ENCODE measurements at places on chromosomes 6 and 20.
A peak's percentile ranks its signal among the peaks of the same experiment; 100 is the strongest.

- DNase-seq, result no peak
Measured at GRCh38 chr6:31689249-31690110, 8.6 kb upstream of the LY6G5C start.

DNA sequence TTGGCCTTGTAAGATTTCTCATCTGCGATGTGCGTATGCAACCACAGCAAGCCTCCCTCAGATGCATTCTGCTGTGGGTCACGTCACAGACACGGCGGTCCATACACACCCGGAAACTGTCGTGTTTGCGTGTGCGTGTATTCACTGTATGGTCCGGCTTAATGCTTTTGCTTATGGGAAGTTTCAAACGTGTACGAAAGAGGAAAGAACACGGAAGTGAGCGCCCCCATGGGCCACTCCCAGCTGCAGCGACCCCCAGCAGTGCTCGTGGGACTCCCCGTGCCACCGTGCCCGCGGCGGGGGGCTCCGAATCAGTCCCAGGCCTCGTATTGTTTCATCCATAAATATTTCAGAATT lies 10.2 kb downstream of the DLL1 start:
- DNase-seq, result no peak

DNA sequence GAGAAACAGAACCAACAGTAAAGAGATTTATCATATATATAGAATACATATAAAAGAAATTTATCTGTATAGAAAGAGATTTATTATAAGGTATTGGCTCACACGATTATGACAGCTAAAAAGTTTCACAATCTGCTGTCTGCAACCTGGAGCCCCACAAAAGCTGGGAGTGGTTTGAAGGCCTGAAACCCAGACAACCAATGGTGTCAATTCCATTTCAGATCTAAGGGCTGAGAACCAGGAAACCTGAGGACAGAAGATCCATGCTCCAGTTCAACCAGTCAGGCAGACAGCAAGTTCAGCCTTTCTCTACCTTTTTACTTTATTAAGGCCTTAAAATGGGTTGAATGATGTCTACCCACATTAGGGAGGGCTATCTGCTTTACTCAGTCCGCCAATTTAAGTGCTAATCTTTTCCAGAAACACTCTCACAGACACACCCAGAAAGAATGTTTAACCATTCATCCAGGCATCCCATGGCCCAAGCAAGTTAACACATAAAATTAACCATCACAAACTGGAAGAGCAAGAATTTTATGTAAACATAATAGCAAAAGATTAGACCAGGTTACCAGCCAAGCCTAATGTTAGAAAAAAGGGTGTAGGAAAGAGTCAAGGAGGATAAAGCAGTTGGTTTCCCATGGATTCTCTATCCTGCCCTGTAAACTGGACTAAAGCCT lies 170.9 kb downstream of the FUT9 start:
- no peak for DNase-seq

DNA sequence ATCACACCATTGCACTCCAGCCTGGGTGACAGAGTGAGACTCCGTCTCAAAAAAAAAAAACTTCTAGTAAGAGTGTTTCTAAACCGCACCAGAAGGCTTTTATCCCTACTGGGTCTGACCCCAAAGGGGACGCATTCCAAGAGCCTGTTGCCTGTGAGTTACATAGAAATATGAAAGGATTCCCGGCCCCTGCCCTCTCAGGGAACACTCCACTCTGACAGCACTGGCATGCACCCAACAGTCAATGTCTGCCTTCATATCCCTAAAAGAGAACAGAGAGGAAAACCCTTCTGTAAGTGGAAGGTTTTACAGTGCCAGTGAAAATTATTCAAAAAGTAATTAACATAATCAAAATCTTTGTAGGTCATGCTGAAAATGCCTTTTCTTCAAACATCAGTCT lies 117.1 kb upstream of the PTPRT start:
- no peak for DNase-seq

DNA sequence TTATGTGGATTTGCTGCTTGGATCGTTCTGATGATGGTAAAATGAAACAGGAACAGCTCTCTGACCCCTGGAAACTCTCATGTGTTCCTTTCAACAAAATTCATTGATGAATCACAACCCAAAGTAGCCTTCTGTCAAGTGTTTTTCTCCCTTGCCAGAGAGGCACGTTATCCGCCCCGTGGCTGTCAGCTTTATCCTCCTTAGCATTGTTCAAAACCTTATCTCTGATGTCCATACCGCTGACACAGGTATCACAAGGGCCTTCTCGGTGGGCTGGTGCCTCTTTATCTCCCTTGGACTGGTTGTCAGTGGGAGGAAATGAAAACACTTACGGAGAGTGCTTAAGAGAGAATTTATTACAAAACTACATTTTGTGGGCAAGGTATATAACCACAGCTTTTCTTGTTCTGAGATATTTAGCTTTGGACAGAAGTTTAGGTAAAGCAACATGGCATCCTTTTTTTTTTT lies 84.9 kb downstream of the TIAM2 start:
- no peak for DNase-seq

DNA sequence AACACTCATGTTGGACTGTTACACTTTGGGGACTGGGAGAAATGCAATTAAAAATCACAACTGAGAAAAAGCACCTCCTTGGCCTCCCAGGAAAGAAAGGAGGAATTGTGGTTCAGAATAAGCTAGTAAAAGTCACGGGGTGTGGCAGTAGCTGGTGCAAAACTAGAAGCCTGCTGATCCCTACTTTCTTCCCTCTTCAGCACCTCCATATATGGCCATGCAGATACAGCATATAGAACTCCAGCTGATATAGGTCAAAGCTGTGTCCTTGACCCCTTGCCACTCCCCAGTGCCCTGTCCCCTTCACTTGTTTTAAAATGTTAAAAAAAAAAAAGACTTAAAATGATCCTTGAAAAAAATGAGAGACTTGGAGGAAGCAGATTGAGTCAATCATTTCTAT lies 5.5 kb upstream of the FLRT3 start:
- DNase-seq, result no peak

GRCh38 chr6:169640351-169640852 lies 61.4 kb downstream of the WDR27 start:
- DNase-seq, result no peak

DNA sequence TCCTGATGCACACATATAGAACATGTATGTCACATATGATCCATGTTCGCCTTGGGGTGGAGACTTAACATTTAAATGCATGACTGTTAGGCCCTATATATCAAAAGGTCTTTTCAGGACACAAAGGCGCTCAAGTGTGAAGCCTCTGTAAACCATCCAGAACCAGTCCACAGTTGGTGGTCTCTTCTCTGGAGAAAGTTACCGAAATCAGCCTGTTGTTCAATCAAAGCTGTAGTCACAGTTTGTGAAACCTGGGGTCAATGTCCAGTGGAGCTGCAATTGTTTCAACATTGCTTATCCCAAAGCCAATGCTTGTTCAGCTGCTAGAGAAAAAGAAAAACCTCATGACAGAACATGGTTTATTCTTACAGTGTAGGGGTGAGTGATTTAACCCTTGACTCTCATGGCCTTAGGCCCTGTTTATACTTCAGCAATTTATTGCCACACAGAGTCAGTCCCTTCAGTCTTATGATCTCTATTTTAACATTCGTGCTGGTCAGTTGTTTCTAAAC lies 193.6 kb upstream of the CST7 start:
- DNase-seq, result no peak

- no peak for DNase-seq
Measured at GRCh38 chr20:16407251-16408067, 165.8 kb downstream of the KIF16B start.

DNA sequence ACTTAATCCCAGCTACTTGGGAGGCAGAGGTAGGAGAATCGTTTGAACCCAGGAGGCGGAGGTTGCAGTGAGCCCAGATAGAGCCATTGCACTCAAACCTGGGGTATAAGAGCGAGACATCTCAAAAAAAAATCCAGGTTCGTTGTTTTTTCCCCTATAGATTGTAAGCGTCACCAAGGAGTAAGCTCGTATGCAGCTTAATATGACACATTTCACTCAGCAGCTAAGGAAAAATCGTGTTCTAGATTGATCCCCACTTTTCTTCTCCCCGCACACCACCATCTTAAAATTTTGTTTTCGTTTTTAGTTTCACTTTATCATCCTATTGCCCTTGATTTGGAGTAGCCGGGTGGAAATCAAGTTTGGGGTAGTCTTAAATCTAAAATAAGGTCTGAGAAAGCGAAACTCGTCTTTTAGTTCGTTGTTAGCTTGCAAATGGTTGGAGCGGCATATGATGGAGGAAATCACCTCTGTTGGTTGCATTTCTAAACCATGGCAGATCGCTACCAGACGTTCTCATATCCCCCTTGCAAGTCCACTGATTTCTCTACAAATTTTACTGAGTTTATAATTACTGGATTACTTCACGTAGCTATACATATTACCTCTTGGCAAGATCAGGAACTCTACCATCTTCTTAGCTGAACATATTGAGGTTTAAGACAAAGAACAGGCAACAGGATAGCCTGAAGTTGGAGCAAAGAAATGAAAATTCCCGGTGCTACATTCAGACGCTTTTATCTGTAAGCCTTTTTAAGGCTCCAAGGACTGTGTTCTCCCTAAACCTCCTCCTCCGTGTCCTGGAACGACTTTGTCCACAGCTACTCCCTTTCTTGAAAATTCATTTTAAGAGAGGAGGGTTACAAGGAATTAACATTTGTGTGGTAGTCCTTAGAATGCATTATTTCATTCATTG lies 91.1 kb upstream of the BTN3A2 start:
- DNase-seq, result no peak

DNA sequence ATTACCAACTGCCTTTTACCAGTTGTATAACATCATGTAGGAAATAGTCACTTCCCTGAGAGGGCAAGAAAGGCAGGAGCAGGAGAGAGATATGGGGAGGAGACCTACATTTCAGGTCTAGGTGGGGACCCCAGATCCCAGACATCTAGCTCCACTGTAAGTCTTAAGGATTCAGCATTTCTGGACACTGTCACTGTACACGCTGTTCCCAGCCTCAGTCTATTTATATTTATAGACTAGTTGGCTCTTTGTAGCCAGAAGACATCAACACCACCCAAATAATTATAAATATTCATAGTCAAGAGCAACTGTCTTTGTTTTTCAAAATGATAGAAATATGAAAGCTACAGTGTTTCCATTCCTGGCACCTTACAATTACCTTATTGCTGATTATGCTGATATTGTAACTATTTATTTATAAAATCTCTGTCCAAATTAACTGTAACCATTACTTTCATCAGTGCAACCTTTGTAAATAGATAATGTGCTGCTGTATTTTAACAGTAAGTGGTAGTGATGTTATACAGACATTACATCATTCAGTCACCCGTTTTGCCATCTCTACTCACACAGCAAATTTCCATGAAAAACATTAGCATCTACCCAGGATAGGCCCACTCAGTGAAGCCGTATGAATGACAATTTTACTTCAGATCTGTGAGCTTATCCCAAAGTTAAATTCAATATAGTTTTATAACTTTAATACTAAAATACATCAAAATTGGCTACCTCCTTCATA lies 162.8 kb downstream of the PTPRK start:
- no peak for DNase-seq

- no peak for DNase-seq
Measured at GRCh38 chr20:50915424-50915823, 15.8 kb downstream of the ADNP start.

DNA sequence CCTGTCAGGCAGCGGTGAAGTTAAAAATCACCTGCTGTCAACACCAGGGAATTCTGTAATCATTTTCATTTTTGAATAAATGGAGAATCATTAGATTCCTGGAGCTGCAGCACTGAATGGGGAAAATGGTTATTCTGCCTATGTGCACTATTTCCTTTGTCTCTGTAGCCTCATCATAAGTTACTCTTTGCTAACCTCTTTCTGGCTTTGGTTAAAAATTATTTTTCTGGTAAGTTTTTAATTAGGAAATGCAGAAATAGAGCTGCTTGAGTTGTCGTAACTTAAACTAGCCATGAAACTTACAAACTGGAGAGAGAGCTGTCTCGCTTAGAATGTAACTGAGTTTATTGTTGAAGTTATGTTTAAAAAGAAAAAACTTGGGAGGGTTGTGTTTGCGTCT lies 28.8 kb downstream of the ZFAND3 start:
- no peak for DNase-seq

DNA sequence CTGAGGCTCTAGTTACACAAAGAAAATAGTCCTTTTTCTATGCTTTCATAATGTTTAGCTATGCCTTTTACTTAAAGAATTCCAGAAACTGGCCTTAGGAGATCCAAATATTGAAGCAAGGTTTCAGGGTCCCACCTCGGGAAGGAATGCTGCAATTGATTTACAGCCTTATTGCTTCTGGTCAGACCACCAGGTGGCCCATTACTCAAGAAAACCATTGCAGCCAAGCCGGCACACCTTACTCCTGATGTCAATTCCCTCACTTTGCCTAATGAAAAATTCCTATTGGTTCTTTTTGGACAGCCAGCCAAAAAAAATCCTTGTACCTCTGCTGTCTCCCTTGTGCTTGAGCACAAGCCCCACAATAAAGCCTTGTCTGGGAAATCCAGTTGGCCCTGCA lies 173.9 kb downstream of the LMBRD1 start:
- no peak for DNase-seq

DNA sequence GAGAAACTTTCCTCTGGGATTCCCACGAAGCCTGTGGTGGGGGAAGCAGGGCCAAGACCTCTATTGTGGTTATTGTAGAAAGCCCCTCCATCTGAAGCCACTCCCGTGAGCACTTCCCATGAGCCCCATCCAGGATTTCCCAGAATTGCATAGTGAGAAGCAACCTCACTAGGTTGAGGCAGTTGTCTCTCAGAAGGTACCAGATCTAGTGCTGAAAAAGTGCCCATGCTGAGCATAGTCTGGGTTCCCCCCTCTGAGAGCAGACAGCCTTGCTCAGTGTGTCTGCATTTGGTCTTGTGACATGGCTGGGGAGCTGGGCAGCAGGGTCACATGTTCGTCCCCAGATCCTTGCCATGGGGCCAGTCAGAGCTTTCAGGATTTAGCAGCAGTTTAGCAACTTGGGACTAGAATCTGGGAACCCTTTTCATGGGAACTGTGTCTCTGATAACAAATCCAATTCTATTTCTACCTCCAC lies 38.6 kb downstream of the SLC9A8 start:
- DNase-seq, result no peak

DNA sequence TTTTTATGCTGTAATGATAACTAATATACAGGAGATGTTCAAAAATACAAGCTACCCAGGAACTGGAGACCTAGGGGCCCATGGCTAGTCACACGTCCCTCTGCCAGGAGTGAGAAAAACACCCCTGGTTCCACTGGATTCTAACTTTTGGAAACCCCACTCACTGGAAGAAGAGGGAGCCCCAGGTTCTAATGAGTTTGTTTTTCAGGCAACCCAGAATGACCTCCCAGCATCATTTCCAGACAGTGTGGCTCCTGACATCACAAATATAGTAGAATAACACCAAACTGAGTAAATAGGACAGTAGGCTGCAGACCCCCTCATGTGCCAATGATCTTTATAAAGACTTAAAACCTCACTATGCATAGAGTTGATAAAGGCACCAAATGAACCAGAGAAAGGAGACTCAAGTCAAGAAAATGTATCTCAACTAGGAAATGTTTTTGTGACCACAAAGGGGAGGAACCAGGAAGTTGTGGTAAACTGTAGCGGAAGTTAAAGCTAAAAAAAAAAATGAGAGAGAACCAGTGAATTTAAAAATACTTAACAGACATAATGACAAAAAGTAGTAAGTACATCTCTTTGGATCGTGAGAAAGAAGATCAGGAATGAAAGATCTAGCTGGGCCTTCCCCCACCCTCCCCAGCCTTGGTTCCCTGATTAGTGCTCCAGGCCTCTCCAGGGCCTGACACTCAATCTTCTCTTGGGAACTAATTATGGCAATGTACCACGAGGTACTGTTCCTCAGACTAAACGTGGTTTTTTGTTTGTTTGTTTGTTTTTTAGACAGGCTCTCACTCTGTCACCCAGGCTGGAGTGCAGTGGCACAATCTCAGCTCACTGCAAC lies 19.8 kb downstream of the HLA-E start:
- peak; percentile 50 for DNase-seq

GRCh38 chr20:23920408-23921325 lies 41.1 kb upstream of the CST5 start:
- no peak for DNase-seq
